Activated CD8-positive, alpha-beta memory T cell treated with anti-CD3 and anti-CD28 coated beads for 48 hours (primary cell): ENCODE measurements at places on chromosomes 1 and 21.

- DNase-seq = no peak
Observed at GRCh38 chr1:184292101-184292500, 94.7 kb upstream of the C1orf21 start.

DNA sequence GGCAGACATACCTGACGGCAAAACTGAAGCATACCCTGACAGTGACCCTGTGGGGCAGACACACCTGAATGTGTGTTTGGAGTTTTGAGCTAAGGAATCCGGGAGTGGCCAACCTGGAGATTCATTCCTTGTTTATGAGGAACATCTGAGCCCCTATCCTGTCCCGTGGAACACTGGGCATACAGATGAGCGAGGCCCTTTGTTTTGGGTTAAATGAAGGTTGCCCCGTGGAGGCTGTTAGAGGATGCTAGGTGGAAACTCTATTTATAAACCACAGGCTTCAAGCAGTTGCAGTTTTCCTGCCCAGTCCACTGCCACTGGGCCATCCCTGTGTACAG is 18.1 kb downstream of the GALNT2 start:
- DNase-seq = no peak

DNA sequence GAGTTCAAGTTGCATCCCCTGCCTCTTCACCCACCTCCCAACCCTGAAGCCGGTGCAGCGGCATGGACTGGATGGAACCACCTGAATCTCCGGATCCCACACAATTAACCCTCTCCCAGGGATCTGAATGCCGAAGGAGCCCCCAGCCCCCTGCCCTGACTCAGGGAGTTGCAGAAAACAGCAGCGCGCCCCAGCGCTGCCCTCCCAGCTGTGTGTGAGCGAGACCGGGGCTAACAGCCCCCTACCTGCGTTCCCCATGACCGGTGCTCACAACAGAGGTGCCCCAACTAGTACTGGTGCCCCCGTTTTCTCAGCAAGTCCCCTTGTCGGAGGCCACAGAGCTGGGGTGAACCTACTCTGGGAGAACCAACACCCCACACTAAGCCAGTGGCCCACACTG is 136.8 kb downstream of the PRDM16 start:
- DNase-seq = no peak

- no peak for DNase-seq
Observed at GRCh38 chr1:53409233-53409632, 50.0 kb upstream of the DMRTB1 start.

DNA sequence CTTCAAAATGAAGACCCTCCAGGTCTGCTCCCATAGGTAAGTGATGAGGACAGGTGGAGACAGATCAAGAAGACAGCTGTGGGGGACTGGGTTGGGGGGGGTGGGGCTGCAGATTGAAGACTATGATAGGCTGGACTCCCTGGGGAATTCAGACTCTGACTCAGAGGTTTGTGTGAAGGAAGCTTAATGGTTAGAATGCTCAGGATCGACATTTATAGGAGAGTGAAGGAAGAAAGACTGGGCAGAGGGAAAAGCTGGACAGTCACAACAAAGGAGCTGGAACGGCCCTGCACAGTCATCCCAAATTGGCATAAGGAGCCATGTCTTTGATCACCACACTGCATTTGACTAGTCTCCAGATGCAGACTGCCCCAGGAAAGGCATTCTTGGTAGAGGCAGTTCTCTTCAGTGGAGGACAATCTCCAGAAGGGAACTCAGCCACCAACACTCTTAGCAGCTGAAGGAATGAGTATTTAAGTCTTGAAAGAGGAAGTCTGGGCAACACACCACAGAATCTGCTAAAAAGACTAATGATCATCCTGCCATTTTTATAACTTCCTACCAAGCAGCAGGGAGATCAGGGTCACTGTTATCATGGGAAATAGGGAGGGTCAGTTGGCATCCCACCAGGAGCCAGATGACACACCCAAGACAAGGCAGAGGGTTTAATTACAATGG is 120.0 kb upstream of the ZC3H11B start:
- DNase-seq = no peak

- no peak for DNase-seq
Observed at GRCh38 chr1:230778916-230779590, 31.9 kb downstream of the CAPN9 start.

GRCh38 chr21:29725025-29725736 is 214.6 kb downstream of the GRIK1 start:
- no peak for DNase-seq

DNA sequence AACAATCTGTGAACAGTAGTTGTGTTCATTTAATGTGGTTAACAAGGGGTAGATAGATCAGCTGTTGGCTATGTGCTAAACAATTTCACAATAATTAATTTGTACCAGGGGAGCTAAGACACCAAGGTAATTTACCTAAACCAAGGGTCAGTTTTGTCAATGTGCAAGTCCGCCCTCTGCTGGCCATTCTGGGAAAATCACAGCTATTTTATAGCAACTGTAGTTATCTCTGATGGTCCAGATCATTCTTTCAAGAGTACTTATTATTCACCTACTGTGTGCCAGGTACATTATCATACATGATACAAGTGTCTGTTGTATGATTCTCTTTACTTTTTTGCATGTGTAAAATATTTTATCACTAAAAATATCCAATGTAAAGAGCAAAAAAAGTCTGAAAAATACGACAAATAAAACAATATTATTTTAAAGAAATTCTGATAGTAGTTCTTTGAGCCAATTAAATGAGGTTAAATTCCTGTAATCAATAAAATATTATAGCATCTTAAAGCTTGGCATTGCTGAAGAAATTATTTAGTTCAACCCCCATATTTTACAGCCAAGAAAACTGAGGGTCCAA is 312.3 kb upstream of the FAM78B start:
- DNase-seq = no peak

DNA sequence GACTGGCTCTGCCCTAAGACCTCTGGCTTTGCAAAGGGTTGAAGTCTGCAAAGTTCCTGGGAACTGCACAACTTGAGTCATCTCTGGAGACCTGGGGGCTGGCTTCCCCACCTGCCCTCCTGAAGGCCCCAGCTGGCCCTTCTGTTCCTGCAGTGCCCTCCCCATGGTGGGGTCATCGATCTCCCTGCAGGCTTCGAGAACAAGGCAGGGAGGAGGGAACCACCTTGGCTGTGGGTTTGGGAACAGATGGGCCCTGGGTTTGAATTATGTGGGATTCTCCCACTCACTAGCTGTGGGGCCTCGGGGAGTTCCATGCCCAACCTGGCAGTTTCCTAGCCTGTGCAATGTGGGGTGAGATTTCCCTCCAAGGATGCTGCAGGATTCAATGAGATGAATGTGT is 310.2 kb downstream of the PTPRU start:
- no peak for DNase-seq

DNA sequence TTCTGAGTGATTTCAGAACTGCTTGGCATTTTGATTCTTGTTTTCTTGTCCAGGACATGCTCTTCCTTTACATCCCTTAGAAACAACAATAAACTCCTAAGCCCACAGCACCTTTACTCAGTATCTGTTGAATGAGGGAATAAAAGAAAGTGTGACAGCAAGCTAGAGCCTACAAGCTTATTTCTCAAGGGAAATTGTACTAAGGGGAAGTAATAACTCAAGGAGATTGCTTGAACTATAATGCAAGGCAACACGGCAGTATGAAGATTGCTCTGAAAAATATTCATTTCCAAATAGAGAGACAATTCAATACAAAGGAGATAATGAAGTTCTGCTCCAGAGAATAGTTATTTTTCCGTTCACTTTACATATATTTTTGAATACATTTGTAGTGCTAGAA is 6.5 kb downstream of the OR6P1 start:
- DNase-seq = no peak

GRCh38 chr21:26169611-26170470 is 729 bp downstream of the APP start:
- DNase-seq = peak; percentile 6

- no peak for DNase-seq
Observed at GRCh38 chr1:50978144-50978851, 8.3 kb downstream of the CDKN2C start.

DNA sequence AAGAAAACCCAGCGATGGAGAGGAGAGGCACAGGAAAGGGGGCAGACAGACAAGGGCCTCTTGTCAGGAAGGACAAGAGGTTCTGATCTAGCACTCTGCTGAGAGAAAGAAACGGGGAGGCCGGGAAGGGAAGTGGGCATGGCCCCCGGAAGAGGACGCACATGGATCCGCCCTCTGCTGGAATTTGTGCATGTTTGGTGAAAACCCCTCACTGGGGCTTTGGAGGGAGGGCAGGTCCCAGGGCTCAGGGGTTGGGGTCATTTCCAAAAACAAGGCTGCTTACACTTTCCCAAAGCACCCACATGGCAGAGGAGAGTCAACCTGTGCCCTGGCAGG is 32.4 kb upstream of the ECE1 start:
- DNase-seq = no peak

GRCh38 chr1:210949039-210949438 is 184.9 kb downstream of the KCNH1 start:
- no peak for DNase-seq

- no peak for DNase-seq
Observed at GRCh38 chr21:25927195-25927880, 192.6 kb downstream of the GABPA start.

- no peak for DNase-seq
Observed at GRCh38 chr1:115426956-115427355, 88.9 kb upstream of the NGF start.

- DNase-seq = no peak
Observed at GRCh38 chr1:227889863-227890405, 57.8 kb downstream of the WNT9A start.

- no peak for DNase-seq
Observed at GRCh38 chr1:150799089-150799488, 9.0 kb downstream of the CTSK start.

- no peak for DNase-seq
Observed at GRCh38 chr1:26459573-26460031, 12.6 kb upstream of the HMGN2 start.

DNA sequence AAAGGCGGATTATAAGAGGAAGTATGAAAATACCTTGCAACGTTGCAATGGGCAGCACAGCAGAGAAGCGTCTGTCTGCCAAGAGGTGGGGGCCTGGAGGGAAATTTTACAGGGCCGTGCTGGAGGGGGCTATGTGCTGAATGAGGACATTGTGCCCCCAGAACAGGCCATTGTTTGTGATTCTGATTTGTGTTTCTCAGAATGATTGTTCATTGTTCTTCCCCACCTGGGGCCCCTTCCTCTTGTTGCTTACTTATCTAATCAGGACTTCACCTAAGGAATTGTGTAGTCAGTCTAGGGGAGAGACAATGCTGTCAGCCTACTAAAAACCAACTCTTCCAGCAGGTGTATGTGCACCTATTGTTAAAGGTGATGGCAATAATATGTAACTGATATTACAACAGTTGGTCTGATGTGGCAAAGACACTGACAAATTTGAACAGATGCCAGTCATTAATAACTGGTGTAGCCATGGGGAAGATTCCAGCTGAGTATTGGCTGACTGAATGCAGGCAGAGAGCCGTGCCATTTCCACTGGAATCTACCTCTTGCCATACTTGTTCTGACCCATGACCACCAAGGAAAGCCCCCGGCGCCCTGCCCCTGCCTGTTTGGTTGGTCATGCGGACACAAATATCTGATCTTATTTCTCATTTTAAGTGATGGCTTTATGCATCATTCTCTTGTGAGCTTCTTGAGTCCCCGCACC is 45.2 kb upstream of the PSEN2 start:
- DNase-seq = no peak

- no peak for DNase-seq
Observed at GRCh38 chr1:177833631-177834030, 136.2 kb downstream of the SEC16B start.

DNA sequence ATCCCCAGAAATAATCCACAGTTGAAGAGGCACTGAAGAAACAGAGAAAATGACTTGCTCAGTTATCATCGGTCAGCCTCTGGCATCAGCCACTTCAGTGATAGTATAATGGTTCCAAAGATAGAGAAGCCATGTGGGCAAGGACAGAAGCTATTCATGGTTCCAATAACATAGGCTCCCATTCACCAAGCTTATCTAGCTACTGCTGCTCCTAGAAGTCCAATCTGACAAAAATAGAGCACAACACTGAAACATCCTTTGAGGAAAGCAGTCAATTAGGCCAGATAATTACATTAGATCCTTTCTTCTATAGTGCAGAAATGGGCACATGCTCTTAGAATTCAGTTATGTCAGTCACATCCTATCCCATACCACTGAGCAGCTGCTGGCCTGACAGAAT is 33.5 kb upstream of the CRB1 start:
- no peak for DNase-seq

- no peak for DNase-seq
Observed at GRCh38 chr1:220726634-220727033, 21.5 kb upstream of the MTARC2 start.

GRCh38 chr1:67700692-67701410 is 15.8 kb downstream of the GADD45A start:
- no peak for DNase-seq

- DNase-seq = no peak
Observed at GRCh38 chr1:7956218-7957032, 5.1 kb upstream of the PARK7 start.

DNA sequence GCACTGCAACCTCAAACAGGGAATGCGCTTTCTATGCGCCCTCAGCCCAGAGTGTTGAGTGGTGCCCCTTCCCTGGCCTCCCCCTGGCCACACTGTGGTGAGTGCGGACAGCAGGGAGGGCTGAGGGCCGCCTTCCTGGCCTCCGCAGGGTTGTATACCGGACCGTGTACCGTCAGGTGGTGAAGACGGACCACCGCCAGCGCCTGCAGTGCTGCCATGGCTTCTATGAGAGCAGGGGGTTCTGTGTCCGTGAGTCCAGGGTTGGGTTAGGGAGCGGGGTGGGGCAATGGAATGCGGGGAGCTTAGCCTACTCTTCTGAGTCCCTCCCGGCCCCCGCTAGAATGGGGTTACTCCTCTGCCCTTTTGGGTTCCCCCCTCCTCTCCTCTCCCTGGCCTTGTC is 11.7 kb downstream of the PEAR1 start:
- no peak for DNase-seq

GRCh38 chr1:216600730-216601609 is 122.3 kb downstream of the ESRRG start:
- no peak for DNase-seq

DNA sequence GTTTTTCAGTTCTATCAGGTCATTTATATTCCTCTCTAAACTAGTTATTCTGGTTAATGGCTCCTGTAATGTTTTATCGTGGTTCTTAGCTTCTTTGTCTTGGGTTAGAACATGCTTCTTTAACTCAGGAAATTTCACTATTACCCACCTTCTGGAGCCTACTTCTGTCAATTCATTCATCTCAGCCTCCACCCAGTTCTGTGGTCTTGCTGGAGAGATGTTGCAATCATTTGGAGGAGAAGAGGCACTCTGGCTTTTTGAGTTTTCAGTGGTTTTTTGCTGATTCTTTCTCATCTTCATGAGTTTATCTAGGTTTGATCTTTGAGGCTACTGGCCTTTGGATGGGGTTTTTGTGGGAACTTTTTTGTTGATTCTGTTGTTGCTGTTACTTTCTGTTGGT is 213.0 kb downstream of the BRINP2 start:
- DNase-seq = no peak

GRCh38 chr1:153358691-153358975 is 979 bp downstream of the S100A9 start:
- DNase-seq = no peak

- DNase-seq = no peak
Observed at GRCh38 chr1:10835421-10835820, 39.0 kb upstream of the CASZ1 start.
